ENCODE measurements at places on chromosomes 6 and 20.

- H3K4me3 ChIP-seq: no peak overlapping the region
- DNase-seq: no peak
- H3K27ac ChIP-seq: no peak overlapping the region
- H3K27me3 ChIP-seq: no peaks in the 10 kb centered on the region
- H3K4me1 ChIP-seq: no peaks in the 10 kb centered on the region
- H3K36me3 ChIP-seq: peaks cover 61% of the 10 kb centered on the region
Measured at GRCh38 chr6:144478483-144478882, 193.3 kb downstream of the UTRN start.

- no peaks in the 10 kb centered on the region for H3K27me3 ChIP-seq
- H3K4me1 ChIP-seq: no peaks in the 10 kb centered on the region
- H3K36me3 ChIP-seq: no peaks in the 10 kb centered on the region
Measured at GRCh38 chr6:118968416-118968815, 33.5 kb upstream of the MCM9 start.

GRCh38 chr20:1538655-1539054 lies 18.9 kb downstream of the SIRPD start:
- H3K4me3 ChIP-seq: no peak overlapping the region
- H3K4me1 ChIP-seq: peaks cover 37% of the 10 kb centered on the region
- H3K36me3 ChIP-seq: no peaks in the 10 kb centered on the region
- no peak overlapping the region for H3K27ac ChIP-seq
- no peaks in the 10 kb centered on the region for H3K27me3 ChIP-seq
- no peak for DNase-seq

DNA sequence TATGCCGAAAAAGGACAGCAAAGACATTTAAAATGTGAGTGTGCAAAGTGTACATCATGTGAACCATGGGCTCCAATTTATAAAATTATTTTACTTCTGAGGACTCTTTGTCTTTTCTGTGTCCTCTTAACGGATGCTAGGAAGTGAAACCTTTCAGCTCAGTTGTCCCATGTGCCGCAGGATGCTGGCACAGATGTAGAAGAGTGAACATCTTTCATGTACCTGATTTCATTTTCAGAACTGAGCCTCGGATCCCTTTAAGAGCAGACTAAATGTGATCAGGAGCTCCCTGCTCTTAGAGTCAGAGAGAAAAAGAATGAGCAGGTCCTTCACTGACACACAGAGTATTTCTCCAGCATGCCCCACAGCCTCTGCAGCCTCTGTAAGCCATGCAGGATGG lies 27.6 kb upstream of the FUCA2 start:
- peaks cover 28% of the 10 kb centered on the region for H3K4me1 ChIP-seq
- no peak for DNase-seq
- H3K4me3 ChIP-seq: no peak overlapping the region
- H3K27me3 ChIP-seq: no peaks in the 10 kb centered on the region
- H3K27ac ChIP-seq: no peak overlapping the region
- no peaks in the 10 kb centered on the region for H3K36me3 ChIP-seq

DNA sequence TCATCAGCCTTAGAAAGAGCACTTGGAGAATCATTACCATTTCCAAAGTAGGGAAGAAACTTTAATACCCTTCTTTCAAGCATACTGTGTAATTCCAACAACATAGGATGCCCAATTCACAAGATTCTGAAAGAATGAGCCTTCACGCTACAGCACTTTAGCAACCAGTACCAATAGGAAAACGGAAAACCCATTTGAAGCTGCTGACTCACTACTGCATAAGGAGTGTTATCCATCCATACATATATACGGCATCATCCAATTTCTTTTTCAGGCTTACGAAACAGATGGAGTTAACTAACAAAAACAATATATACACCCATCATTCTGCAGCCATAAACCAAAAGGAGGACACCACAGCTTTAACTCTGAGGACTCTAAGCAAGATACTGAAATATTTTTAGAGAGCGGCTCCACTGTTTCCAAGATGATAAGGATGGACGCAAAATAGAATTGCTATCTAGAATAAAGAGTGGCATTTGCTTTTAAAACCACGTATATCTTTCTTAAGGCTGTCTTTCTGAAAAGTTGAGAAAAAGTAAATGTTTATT lies 24.9 kb downstream of the FYN start:
- no peak for DNase-seq
- H3K36me3 ChIP-seq: no peaks in the 10 kb centered on the region
- H3K27ac ChIP-seq: no peak overlapping the region
- H3K4me3 ChIP-seq: no peak overlapping the region
- H3K4me1 ChIP-seq: peaks cover 52% of the 10 kb centered on the region
- H3K27me3 ChIP-seq: no peaks in the 10 kb centered on the region

- peaks cover 43% of the 10 kb centered on the region for H3K4me1 ChIP-seq
- H3K27me3 ChIP-seq: no peaks in the 10 kb centered on the region
- peaks cover 5% of the 10 kb centered on the region for H3K36me3 ChIP-seq
Measured at GRCh38 chr6:43635387-43636307, at the start of gene MAD2L1BP. MAD2L1BP (plus strand) TSS chr6:43635840; CDS start chr6:43635876, 36 bp downstream.

DNA sequence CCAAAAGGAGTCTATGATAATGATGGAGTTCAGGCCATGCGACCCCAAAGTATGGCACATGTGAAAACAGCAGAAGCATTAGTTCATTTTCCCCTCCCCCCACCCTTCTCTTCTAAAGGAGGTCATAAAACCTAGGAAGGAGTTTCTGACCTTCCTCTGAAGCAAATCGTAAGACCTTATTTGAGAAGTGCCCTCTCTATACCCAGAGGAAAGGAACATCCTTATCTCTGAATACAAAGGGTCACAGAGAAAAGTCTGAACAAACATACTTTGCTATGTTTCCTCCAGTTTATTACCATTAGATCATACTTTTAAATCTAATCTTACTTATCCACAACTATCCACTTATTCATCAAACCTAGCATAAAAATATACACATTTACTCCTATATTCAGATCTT lies 48.6 kb downstream of the SLX4IP start:
- no peaks in the 10 kb centered on the region for H3K4me1 ChIP-seq
- no peak for DNase-seq
- H3K36me3 ChIP-seq: no peaks in the 10 kb centered on the region
- no peak overlapping the region for H3K4me3 ChIP-seq
- H3K27me3 ChIP-seq: no peaks in the 10 kb centered on the region

DNA sequence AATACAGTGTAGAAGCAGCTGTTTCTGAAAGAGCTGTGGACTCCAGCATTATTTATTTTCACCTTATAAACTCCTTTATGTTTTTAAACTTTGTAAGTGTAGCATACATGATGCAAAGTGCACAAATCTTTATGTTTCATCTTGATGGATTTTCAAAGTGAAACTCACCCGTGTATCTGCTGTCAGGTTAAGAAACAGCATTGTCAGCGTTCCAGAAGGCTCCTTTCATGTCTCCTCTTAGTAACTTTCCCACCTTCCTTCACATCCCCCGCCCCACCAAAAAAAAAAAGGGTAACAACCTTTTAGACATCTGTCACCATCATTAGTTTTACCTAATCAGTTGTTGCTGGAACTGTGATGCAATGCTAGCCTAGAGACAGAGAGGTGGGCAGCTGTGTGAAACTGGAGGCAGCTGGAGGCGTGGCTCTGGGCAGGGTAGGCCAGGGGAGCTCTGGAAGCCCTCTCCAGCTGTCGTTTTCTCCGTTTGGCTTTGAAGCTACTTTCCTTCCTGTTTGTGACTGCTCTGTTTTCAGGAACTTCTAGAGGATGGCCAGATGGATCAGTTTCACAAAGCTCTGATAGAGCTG lies 7.2 kb downstream of the ACTR5 start:
- H3K4me1 ChIP-seq: no peaks in the 10 kb centered on the region
- no peaks in the 10 kb centered on the region for H3K27me3 ChIP-seq
- H3K27ac ChIP-seq: no peak overlapping the region
- no peak overlapping the region for H3K4me3 ChIP-seq
- DNase-seq: no peak

DNA sequence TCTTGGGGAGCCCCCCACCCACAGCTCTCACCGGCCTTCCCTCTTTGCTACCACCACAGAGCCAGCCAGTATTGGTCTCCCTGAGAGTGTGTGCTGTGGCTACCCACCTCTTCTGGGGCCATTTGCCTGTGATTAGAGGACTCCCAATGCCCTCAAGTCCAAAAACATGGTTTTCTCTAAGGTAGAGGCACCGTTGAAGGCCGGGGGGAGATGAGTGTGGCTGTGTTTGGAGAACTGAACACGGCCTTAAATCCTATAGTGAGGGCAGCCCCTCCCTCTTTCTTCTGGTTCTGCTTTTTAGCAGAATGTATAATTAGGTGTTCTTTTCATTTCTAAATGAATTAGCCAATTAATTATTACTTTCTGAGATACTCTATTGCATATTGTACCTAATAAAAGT lies 2.5 kb downstream of the CCR6 start:
- peak overlapping the region; percentile 98 for H3K27ac ChIP-seq
- no peaks in the 10 kb centered on the region for H3K27me3 ChIP-seq
- H3K36me3 ChIP-seq: peaks cover 48% of the 10 kb centered on the region
- DNase-seq: peak; percentile 61
- H3K4me3 ChIP-seq: peak overlapping the region; percentile 65

GRCh38 chr6:160791981-160792418 lies 90.0 kb downstream of the PLG start:
- H3K27me3 ChIP-seq: no peaks in the 10 kb centered on the region
- H3K36me3 ChIP-seq: no peaks in the 10 kb centered on the region
- H3K4me1 ChIP-seq: no peaks in the 10 kb centered on the region
- no peak overlapping the region for H3K27ac ChIP-seq
- DNase-seq: no peak
